Hypothalamus (tissue), 51 donors: ENCODE measurements at places on chromosomes 5 and 9.

GRCh38 chr5:128877476-128877875 lies 87.8 kb upstream of the SLC27A6 start:
- no peak for DNase-seq

DNA sequence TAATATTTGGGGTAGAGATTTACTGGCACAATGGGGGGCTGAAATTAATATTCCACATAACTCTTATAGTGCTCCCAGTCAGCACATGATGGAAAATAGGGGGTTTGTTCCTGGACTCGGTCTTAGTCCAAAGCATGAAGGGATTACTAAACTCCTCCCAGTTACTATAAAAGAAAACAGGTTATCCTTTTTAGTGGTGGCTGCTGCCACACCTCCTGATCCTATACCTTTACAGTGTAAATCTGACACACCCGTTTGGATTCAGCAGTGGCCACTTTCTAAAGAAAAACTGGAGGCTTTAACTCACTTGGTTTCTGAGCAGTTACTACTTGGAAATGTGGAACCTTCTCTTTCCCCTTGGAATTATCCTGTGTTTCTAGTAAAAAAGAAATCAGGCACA lies 572.9 kb upstream of the PTGER4 start:
- no peak for DNase-seq

DNA sequence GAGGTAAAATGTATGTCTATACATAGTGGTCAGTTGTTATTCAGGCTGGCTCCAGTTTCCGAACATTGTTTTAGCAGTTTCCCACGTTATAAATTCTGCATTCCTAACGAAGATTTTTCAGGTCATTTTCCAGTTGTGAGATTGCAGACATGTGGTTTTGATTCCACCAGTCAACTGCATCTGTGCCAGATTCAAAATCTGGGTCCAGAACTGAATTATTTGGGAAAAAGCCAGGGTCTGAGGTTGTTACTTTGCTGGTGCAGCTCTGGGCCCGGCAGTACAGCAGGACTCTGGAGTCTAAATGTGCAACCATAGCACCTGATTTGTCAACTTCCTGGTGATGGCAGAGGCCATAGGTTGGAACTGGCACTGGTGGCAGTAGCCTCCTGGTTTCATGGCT lies 105.7 kb upstream of the MEGF10 start:
- no peak for DNase-seq

DNA sequence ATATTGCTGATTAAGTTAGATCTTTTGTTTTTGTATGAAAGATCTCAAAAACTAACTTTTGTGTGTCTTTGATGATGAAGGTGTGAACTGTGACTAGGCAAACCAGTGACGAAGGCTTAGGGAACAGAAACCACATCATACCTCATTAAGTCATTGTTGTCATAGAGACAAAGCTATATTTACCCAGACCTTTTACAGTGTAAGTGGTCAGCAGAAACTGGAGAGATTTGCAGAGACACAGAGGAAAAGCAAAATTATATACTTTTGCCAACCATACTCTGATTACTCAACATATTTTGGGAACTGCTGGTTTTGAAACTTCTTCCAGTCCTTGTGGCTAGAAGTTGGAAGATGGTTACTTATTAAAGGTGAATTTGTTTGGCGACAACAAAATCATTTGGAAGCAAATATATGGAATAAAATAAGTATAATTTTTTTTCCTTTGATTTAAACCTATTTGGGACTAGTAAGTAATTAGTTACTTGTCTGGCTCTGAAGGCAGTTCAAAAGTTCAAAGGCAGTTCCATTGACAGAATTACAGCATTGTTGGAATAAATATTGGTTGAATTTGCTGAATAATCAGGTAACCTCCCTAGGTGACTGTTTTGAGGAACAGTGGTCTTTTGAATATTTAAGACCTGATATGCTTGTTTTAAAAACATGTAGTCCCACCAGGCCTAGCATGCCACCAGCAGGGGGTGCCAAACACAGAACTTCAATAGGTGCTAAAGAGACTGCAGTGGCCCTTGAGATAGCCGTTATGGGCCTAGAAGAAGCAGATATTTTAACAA lies 103.8 kb downstream of the RPS23 start:
- DNase-seq: no peak

DNA sequence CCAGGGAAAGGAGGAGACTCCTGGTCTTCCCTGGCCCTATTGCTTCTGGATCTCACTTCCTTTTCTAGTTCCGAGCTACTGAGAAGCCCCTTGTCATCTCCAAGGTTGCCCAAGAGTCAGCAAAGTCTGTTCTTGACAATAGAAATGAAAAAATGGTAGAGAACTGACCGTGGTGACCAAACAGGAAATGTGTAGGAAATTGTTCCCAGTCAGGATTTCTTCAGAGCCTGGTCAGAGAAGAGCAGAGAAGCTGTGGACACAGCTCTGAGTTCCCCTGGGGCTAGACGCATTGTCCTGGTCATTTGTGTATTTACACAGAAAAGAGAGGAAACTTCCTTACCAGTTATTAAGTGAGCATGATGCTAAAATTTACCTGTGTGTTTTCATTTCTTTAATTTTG lies 35.6 kb downstream of the S1PR3 start:
- DNase-seq: no peak

GRCh38 chr5:171707442-171707792 lies 78.2 kb upstream of the SMIM23 start:
- DNase-seq: no peak

DNA sequence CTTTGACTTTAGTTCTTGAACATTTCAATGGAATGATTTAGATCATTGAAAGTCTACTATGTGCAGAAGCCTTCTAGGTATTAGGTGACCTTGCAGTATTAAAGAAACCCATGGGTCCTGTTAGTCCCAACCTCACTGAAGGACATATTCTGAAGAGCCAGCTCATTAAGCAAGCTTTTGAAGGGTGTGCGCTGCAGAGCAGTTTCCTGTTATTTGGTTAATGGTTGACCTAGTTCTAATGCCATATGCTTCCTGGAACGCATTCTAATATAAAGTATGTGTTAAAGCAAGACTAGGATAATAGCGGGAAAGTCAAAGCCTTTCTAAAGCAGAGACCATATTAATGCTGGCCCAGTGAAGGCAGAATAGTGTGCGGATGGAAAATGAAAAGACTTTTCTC lies 20.1 kb downstream of the ZNF462 start:
- DNase-seq: no peak

DNA sequence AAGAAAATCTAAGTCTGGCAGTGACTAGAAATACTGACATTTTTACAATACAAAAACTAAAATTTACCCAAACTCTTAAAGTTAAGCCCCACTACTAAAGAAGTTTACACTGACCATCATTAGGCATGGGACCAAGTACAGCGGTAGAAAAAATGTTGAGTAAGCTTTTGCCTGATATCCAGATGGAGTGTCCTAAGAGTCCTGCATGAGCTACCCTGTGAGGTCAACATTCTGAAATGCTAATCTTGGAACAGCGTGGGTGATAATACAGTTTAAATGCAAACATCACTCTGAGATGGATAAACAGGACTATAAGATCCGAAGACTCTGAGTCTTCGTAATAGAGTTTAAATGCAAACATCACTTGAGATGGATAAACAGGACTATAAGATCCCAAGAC lies 189.7 kb downstream of the DCP2 start:
- no peak for DNase-seq

- no peak for DNase-seq
Observed at GRCh38 chr9:114499941-114500696, 5.2 kb downstream of the WHRN start.

DNA sequence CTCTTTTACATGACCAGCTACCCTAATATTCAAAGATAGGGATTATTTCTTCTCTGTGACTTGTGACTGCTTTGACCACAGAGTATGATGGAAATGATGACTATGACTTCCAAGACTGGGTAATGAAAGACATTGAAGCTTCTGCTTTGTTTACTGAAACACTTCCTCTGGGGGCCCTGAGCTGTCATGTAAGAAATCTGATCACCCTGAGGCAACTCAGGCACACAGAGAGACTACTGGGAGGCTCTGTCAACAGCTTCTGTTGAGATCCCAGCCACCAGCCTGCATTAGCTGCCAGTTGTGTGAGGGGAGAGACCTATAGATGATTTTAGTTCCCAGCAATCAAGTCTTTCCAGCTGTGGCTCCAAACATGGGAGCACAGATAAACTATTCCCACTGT lies 76.5 kb downstream of the KCTD16 start:
- DNase-seq: no peak

DNA sequence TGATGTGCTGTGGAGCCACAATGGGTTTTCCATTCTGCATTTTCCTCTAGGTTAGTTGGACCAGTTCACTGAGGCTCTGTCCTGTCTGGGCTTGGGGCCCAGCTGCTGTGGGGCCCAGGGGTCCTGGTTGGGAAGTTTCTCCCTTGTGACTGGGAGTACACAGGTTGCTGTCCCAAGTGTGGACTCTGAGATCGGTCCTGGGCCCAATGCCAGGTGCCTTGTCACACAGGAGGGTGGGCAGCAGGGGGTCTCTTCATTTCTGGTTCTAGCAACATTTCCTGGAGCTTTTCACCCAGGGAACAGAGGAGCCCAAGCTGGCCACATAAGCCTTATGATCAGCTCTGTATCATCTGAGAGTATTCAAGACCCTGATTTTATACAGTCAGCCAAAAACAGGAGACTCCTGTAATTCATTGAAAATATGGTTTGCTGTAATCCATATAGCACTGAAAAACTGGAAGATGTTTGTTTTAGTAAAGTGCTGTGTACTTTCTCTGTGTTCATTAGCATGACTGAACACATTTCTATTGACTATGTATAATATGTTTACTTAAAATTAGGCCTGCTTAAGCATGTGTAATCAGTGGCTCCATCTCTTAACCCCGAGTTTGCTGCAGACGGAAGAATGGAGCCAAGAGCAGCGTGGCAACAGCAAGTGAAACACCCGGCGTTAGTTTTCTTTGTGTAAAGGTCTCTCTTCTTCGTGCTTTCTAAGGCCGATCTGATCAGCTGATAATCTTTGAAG lies 62.5 kb downstream of the MVB12B start:
- DNase-seq: no peak

- no peak for DNase-seq
Observed at GRCh38 chr5:1111727-1112289, at the start of gene SLC12A7. SLC12A7 (minus strand) TSS chr5:1112063; CDS start chr5:1111991, 72 bp downstream.
